ENCODE measurements at places on chromosomes 12 and 14.

GRCh38 chr12:601976-602699 lies 61.1 kb downstream of the NINJ2 start:
- no peak for ATAC-seq

DNA sequence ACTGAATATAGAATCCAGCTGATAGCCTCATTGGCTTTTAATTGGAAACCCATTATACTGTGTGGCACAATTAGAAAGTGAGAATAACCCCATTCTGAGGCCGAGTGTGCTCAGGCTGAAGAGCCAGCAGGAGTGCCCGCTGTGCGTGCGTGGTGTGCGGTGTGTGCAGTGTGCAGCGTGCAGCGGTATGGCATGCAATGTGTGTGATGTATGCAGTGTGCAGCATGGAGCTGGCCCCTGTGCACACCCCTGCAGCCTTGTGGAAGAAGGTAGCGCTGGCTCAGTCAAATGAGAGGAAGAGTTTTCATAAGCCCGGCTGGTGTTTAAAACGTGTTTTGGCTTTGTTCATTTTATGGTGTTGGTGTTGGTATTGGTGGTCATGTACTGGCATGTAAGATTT lies 22.9 kb downstream of the CKB start:
- peak; percentile 51 for ATAC-seq

GRCh38 chr14:72906879-72907278 lies 13.0 kb upstream of the DPF3 start:
- no peak for ATAC-seq

DNA sequence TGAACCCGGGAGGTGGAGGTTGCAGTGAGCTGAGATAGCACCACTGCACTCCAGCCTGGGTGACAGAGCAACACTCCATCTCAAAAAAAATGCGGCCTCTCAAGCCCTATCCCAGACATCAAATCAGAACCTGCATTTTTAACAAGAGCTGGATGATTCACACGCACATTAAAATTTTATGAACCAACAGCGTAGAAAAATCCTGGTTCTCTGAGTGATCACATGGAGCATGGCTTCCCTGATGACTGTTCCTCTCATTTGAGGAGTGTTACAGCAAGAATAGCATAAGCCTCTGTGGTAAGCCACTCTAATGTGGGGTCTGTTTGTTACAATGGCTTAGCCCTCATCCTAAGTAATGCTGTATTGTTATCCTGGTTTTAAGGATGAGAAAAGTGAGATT lies 163.6 kb downstream of the BRMS1L start:
- no peak for ATAC-seq

DNA sequence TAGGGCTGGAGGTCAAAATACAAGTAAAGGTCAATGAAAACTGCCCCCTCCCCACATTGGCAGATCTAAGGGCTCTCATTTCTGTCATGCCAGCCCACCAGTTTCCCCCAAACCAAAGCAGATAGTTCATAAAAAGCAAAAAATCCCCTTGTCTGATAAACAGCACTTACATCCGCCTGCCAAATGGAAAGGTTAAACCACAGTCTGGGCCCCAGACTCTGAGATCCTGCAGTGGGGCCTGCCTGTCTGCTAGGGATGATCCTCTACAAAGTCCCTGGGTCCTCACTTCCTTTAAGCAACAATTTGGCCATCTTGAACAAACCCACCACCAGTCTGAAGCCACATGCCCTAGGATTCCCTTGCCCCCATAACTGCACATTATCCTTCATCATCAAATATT lies 9.7 kb upstream of the RPS26 start:
- ATAC-seq, result no peak

- no peak for ATAC-seq
Observed at GRCh38 chr12:128745772-128746689, 77.7 kb downstream of the SLC15A4 start.

DNA sequence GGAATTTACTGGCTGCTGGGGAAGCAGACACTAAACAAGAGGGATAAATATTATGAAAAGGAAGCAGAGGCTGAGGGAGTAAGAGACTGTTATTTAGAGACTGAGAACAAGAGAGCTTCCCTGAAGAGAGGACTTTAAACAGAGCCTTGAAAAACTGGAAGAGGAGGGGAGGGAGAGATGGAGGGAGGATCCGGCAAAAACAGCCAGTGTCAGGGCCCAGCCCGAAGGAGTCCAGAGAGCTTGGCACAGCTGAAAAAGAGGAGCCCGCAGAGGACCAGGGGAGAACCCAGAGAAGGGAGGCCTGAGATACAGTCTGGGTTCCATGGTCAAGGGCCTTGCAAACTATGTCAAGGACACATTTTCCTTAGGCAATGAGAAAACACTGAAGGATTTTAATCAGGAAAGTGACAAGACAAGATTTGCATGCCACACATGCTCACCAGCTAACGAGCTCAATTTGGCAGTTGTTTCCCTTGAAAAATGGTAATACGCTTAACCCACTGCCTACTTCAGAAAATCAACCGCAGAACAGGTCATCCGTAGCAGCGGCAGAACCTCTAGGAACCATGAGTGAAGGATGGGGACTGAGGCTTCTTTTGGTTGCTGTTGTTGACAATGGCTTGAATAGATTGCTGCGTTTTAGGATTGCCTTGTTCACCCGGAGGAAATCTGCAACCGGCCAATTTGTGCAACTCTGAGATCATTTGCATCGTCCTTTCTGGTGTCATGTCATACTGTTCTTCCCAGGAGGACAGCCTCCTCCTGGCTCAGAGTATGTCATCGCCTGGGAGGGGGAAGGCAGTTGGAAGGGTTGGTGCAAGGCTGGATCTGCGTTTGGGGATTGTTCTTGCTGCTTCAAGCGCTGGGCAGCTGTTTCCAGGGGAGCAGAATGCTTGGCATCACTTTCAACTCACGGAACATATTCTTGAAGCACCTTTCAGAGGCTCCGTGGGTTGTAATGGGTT lies 108.2 kb downstream of the PRMT8 start:
- ATAC-seq, result no peak

DNA sequence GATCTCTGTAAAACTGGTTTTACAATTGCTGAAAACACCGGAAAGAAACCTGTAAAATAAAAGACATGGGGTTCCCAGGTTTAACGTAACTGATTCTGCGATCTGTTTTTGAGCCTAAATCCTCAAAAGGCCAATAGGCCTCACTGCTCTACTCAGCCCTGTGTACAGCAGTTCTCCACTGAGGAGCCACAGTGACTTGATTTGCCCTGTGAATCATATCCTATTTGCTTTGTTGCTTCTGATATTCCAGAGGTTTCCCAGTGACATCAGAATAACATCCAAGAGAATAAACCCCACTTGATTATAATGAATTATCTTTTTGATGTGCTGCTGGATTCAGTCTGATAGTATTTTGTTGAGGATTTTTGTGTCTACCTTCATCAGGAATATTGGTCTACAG lies 27.5 kb downstream of the MDM1 start:
- ATAC-seq, result no peak

- no peak for ATAC-seq
Observed at GRCh38 chr12:64995816-64996215, 125.3 kb downstream of the WIF1 start.

DNA sequence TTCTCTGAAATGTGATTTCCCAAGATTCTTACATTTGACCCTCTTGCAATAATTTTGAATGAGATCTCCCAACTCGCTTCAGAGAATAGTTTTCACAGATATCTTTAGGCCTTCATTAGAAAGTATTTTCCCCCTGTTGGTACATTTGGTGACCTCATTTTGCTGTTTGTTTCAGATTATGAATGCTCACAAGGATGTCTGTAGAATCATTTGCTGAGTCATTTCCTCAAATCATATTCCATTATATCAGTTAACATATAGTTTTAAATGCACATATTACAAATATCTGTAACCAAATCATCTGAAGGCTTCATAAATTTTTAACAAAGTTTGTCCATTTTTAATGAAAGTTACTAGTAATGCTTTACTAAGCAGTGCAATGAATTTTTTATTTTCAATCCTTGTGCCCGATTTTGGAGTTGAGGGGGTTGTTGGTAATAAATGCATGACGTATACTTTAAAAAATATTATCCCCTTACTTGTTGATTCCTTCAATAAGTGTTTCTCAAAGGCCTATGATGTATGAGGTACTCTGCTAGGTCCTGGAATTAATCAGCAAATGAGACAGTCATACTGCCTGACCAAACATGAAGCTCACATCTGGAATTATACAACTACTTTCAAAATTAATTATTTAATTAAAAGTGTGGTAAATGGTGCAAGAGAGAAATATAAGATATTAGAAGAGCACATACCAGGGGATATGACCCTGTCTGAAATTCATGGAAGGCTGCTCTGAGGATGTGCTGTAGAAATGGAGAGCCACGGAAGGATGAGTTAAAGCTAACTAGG lies 126.9 kb upstream of the RAP1B start:
- ATAC-seq, result no peak

DNA sequence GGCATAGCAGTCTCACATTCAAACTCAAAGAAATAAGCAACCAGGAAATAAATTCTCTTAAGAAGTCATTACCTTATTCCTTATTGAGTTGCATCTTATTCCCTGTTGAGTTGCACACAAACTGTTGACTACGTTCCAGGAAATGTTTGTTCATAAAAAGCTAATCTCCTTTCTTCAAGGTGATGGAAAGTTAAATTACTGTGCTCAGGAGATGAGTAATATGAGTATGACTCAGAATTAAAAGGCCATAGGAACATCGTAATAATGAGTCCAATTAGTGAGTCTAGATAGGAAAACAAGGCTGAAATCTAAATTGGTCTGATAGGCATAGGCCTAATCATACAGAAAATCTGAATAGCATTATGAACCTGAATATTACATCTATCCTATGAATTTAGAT lies 203.1 kb downstream of the SLC2A13 start:
- no peak for ATAC-seq

GRCh38 chr14:94446126-94446525 lies 6.5 kb downstream of the SERPINA11 start:
- ATAC-seq, result no peak

- no peak for ATAC-seq
Observed at GRCh38 chr12:51076236-51076930, 7.0 kb downstream of the CSRNP2 start.

- no peak for ATAC-seq
Observed at GRCh38 chr12:51817027-51817953, 31.2 kb downstream of the FIGNL2 start.

GRCh38 chr12:46227616-46228015 lies 41.2 kb downstream of the SLC38A1 start:
- ATAC-seq, result no peak

GRCh38 chr12:132416121-132416673 lies 73.8 kb upstream of the FBRSL1 start:
- no peak for ATAC-seq

- ATAC-seq, result peak; percentile 14
Observed at GRCh38 chr12:120102189-120103043, 14.1 kb downstream of the RAB35 start.

DNA sequence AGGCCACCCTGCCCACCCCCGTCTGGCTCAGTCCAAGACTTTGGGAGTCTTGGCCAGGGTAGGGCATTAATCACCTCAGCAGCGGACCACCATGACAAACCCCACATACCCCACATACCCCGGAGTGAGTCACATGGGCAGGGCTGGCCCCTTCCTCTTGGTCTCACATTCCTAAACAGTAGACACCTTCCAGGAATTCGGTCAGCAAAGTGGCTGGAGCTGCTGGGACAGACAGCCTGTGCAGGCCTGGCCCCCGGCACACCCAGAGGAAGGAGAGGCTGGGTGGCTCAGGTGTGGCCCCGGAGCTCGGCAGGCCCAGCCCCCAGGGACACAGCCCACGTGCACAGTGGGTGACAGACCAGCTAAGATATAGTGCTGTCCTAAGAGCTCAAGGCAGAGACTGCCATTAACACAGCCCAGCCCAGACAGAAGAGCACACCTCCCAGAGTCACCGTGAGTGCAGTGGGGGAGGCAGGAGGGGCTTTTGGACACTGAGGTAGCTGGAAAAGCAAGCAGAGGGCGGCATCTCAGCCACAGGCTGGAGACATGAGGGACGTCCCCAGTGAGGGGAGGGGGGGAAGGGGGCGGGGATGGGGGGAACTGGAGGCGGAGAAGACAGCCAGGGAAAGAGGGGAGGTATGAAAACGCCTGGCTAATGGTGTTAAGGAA lies 24.0 kb downstream of the CCDC85C start:
- peak; percentile 22 for ATAC-seq

DNA sequence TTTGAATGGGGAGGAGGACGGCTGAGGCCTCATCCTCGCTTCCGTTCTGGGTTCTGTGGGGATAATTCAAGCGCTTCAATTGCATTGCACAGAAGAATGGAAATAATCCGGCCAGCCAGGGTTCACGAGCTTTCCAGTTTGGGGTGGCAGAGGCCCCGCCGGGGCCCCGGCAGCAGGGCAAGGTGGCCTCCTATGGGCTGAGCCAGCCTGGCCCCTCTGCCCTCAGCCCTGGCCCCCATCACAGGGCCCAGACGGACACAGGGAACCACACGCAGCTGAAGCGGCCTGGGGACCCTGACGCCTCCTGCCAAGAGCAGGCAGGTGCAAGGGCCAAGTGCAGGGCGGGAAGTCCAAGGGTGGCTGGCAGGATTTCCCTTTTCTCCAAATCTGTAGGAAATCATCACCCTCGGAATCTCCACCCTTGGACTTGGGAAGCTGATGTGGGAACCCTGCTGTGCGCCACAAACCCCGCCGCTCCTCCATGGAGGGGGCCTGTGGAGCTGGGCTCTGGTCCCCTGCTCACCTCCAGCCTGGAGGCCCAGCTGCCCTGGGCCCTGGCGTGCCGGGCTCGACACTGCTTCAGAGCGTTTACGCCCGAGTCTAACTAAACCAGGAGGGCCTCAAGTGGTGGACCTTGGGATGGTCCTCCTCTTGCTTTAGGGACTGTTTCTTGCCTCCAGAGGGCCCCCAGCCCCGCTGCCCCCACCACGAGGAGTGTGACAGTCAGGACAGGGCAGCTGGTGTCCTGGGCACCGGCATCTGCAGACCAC lies 78.4 kb downstream of the MOK start:
- ATAC-seq, result no peak

DNA sequence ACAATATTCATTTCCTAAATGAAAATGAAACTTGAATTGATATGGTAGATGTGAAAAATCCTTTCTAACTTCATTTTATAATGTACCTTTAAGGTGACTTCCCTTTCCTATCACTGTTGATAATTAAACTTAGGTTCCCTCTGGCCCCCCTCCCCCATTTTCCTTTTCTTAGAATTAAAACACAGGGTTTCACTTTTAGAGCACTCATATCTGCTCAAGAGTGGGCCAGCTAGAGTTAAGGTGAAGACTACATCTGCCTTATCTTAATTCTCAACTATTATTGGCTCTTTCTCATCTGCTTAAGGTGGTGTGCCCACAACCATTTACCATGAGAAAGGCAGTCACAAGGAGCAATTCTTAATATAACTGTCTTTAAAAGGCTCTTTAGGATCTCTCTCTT lies 49.7 kb downstream of the LIN52 start:
- ATAC-seq, result no peak

Data from motor neuron (in vitro differentiated cells).